DMS53 (cell line): ENCODE measurements at places on chromosomes 7 and 10.

DNA sequence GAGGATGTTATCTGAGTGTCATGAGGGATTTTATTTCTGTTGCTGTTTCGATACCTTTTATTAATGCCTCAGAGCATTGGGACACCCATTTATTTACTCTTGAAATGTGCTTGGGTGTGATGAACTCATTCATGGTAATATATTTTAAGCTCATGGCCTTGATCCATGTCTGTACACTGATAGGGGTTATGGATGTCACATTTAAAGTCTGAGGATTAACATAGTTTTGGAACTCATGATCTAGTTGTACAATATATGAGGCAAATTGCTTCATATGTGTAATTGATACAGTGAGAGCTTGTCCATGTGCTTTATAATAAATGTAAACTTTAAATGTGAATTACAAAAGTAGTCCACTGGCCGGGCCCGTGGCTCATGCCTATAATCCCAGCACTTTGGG is 23.0 kb upstream of the ZRANB1 start:
- no peak for DNase-seq

- DNase-seq: no peak
Observed at GRCh38 chr10:69353977-69354635, 62.6 kb downstream of the TACR2 start.

- no peak for DNase-seq
Observed at GRCh38 chr7:94374721-94375566, 19.8 kb upstream of the COL1A2 start.

DNA sequence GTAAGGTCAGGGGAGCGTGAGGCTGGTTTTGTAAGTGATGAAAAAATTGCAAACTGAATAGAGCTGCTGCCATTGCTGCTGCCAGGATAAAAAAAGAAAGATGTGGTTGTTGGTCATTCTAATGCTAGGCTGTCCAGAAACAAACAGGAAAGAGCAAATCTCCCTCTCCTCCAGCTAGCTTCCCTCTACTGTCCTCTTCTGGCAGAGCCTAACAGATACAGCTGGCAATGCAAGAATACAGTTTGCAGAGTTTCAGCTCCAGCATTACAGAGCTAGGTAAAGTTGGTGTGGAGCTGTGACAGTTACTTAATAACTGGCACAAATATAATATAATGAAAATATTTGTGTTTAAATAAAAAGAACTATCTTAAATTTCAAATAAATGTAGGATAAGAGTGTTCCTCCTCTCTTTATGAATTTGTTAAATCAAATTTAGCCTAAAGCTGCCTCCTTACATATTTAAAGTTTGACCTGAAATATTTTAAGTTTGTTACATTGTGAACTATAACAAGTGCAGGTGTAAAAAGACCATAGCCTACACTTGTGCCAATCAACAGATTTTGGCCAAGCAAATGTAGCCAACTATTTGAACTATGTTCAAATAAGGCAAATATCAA is 407.7 kb downstream of the SH2D4B start:
- peak; percentile 68 for DNase-seq

DNA sequence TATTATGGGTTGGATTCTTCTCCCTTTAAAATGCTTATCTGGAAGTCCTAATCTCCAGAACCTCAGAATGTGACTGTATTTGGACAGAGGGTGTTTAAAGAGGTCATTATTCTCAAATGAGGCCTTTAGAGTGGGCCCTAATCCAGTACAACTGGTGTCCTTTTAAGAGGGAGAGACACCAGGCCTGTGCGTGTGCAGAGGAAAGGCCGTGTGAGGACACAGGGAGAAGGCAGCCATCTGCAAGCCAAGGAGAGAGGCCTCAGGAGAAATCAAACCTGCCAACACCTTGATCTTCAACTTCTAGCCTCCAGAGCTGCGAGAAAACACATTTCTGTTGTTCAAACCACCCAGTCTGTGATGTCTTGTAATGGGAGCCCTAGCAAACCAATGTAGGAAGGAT is 235.4 kb upstream of the MYO3A start:
- DNase-seq: no peak

GRCh38 chr10:116683166-116683565 is 59.2 kb downstream of the HSPA12A start:
- DNase-seq: no peak

- peak; percentile 82 for DNase-seq
Observed at GRCh38 chr10:82390866-82391658, 516.1 kb downstream of the NRG3 start.

DNA sequence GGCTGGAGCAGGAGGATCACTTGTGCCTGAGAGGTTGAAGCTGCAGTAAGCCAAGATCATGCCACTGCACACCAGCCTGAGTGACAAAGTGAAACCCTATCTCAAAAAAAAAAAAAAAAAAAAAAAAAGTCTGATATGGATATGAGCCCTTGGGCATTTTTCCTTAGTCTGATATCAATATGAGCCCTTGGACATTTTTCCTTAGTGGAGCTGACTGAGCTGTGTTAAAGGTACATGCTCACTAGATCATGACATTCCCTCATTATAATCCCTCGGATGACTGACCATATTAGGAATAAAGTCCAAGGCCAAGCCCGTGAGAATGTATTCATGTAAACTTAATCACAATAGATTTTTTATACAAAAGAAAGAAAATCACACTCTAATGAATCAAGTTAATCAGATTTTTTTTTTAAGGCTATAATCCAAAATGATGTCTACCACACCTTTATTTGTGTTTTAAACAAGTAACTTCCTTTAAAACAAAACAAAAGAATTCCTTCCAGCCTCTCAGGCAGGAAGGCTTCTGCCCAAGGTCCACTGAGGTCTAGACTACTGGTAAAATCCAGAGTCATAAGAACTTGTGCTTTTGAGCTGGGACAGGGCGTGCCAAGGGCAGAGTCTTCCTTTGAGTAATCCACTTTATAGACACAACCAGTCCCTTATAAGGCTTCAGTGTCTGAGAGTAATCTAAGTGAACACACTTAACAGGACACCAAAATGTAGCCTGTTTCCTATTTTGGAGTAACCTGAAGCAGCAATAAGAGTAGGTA is 5.5 kb downstream of the PPA1 start:
- no peak for DNase-seq

DNA sequence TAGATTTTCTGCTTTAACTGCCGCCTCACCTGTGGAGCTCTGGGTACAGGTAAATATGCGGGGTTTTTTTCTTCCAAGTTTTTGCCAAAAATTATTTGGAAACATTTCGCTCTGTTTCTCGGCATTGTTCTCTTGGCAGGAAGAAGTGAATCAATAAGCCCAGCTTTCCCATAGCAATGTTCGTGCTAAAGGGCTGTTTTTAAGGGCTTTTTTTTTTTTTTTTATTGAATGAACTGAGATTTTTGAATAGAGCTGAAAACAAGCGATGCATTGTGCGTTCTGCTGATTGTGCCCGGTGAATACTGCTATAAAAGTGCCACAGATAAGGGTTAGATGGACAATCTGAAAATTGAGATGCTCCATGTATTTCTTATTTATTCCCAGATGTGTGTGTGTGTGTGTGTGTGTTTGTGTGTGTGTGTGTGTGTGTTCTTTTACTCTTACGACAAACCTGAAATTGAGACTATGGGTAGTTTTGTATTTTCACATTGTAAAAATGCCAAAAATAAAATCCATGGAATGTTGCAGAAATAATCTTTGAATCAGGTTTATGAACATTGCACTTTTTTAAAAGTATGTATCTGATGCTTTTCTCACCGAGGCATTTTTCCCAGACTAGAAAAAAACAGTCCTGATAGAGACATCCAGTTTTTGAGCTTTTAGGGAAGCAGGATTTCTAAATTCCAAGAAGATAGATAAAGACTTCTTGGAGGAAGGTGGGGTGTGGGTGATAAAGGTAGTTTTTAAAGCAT is 30.5 kb downstream of the KIAA1217 start:
- peak; percentile 65 for DNase-seq

DNA sequence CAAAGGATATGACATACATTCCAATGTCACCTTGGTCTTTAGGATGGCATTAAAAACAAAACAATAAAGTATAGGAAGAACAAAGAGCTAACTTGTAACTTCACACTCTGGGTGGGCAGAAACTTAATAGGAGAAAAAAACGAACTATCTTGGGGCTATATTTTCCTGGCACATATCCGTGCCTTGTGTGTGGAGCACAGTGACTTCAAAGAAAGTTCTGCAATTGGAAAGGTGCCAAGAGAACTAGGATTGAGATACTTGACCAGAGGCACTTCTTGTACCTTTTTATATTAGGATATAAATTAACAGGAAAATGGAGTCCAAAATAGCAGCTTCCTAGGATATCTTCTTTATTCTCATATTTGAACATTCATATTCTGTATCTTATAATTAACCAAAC is 148.4 kb downstream of the SEMA3D start:
- DNase-seq: no peak

- DNase-seq: no peak
Observed at GRCh38 chr10:111030042-111030750, 46.6 kb upstream of the ADRA2A start.

DNA sequence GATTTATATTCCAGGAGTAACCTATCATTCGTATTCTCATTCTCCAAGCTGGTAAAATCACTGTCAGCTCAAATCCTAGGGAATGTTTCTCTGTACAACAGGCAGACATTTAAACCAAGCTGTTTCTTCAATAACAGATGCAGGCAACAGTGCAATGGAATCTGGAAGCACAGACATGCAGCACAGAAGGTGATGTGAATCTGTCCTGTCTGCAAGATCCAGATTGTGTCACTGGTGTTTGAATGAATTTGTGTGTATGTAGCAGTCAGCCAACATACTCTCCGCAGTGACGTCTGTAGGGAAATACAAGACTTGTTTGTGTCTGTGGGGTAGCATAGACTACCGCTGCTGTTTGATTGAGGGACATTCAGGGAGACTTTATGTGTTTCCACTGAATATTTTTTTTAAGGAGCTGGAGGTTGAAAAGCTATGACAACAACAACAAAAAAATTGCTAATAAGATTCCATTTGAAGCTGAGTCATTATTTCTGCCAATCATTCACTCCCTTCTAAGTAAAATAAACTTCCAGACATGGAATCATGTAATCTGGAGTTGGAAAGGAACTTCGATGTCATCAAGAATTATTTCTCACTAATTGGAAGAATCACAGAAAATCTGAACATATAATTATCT is 122.9 kb upstream of the MYO3A start:
- no peak for DNase-seq

DNA sequence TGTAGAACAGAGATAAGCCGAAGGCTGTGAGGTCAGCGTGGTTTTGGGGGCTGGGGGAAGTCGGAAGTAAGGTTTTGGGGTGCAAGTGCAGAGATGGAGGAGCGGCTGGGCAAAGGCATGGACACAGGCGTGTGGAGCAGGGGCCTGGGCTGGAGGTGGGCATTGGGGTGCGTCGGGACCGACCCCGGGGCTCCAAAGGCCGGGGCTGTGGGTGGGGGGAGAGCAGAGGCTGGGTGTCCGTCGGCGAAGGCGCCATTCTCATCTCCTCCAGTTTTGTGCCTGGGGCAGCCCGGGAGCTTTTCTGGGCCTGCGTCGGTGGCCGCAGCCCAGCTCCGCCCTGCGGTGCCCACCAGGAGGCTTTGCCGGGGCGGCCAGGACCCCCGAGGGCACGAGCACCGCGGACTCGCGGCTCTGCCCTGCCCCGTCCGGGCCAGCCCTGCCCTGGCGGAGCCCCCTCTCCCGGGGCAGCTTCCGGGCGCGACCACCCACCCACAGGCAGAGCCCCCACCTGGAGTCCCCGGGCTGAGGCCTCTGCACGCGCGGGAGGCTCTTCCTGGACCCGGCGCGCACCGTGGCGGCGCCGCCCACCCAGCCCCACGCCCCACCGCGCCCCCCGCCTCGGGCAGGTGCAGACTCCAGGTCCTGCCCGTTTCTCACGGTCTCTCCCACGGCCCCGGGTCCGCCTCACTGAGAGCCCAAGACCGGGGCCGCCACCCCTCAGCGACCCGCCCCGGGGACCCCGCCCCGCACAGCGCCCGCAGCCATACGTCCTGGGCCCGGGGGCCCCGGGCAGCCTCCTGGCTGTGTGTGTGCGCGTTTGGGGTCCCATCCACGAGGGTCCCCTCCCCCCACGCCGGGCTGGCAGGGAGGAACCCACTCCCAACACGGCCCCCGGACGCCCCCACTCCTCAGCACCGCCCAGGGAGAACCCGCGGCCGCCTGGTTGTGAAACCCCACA is 7.7 kb upstream of the SCART1 start:
- DNase-seq: no peak

GRCh38 chr10:113958631-113959382 is 84.9 kb upstream of the ADRB1 start:
- peak; percentile 99 for DNase-seq

DNA sequence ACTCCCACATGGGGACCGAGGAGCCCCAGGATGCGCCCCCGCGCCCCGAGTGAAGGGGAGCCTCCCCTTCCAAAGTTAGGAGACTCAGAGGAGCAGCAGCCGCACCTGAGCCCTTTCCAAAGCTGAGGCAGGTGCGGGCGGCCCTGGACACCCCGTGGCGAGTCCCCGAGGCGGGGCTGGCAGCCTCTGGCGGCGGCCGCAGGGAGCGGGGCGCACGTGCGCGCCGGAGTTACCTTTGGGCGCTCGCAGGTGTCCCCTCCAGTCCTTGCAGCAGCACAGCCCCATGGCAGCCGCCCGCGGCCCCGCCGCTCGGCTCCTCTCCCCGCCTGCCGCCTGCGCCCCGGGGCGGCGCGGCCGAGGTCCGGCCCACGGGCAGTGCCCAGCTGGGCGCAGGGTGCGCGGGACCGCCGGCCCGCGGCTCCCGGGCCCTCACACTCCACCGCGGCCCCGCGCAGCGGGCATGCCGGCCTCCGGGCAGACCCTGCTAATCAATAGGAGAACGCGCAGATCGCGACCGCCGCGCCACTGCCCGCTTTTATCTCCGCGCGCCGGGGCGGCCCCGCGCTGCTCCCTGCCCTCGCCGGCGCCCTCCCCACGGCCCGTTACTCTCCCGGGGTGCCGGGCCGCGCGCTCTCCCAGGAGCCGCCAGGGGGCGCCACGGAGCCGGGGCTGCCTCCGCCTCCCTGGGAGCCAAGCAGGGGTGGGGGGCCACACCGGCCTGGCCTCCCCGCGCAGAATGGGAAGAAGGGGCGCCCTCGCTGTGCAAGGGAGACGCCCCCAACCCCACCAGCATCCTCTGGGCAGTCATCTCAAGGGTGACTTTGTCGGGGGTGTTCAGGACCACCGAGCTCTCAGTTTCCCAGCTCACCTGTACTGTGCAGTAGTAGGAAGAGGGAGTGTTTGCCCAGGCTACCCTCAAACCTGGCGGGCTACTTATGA is 80.8 kb downstream of the ARHGAP22 start:
- DNase-seq: no peak

GRCh38 chr10:121532292-121532864 is 65.9 kb downstream of the FGFR2 start:
- no peak for DNase-seq

GRCh38 chr10:86711513-86712316 is 43.4 kb downstream of the LDB3 start:
- DNase-seq: peak; percentile 77

GRCh38 chr7:157752832-157753291 is 416.1 kb downstream of the DNAJB6 start:
- DNase-seq: no peak

- DNase-seq: no peak
Observed at GRCh38 chr10:93245779-93246178, 172.1 kb downstream of the CYP26A1 start.

DNA sequence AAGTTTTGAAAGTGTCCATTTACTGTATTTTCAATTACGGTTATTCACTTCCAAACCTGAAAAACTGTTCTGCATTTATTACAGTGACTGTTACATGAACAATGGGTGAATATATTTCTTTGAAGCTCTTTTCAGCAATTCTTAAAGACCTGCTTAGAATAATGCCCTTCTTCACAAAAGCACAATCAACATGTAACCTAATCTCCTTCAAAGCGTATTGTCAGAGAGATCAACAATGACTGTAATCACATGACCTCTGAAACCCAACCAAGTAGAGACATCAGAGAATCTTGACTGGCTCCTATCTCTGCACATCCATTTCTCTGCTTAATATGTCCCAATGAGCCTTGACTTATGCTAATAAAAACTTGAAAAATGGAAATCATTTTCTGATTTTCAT is 126.7 kb downstream of the NRCAM start:
- peak; percentile 74 for DNase-seq

- no peak for DNase-seq
Observed at GRCh38 chr10:119020627-119020946, 8.9 kb upstream of the NANOS1 start.
